ENCODE measurements at places on chromosomes 1 and 21.

- DNase-seq = no peak
Measured at GRCh38 chr1:167880580-167881021, 33.3 kb downstream of the ADCY10 start.

- no peak for DNase-seq
Measured at GRCh38 chr1:180930687-180931086, 18.0 kb downstream of the KIAA1614 start.

DNA sequence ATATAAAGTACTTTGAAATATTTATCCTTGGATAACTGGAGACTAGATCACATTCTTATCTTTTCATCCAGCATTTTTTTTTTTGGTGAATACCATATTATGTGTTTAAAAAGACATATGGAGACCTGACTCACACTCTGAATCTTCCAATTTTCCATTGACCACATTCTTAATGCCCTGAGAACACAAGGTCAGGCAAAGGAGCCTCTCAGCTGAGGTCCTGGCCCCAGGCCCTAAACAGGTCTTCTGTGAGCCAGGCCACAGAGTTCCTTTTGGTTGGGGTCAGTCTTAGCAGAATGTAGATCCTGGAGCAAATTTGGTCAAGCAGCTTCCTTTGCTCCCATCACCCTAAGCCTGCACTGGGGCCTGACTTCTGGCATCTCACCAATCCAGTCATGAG, 390.1 kb upstream of the ST6GALNAC5 start:
- no peak for DNase-seq

- DNase-seq = no peak
Measured at GRCh38 chr1:38522915-38523567, 336.5 kb downstream of the RRAGC start.

DNA sequence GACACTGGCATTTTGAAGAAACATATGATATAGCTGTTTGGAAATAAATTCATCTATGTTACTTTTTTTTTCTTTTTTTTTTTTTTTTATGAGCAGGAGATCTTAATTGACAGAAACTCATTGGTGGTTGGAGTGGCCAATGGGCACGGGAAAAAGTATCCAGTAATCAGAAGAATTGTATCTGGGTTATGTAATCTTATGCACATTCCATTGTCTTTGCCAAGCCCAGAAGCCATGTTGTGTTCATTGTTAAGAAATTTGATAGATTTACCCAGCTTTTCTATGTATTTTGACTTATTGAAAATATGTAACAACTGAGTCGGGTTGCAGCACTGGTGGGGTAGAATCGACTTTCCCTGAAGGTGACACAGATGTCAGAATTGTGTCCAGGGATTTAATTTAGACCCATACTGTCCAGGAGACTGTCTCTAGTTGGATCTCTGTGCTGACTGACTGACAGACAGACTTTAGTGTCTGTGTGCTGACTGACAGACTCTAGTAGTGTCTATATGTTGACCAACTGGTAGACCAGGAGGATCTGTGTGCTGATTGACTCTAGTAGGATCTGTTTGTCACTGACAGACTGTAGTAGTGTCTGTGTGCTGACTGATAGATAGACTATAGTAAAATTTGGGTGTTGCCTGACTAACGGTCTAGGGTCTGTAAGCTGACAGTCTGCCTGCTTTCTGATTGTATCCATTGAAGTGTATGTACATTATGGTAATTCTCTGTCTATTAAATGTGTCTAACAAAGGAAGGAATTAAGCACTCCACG, 12.3 kb upstream of the C4BPB start:
- no peak for DNase-seq

DNA sequence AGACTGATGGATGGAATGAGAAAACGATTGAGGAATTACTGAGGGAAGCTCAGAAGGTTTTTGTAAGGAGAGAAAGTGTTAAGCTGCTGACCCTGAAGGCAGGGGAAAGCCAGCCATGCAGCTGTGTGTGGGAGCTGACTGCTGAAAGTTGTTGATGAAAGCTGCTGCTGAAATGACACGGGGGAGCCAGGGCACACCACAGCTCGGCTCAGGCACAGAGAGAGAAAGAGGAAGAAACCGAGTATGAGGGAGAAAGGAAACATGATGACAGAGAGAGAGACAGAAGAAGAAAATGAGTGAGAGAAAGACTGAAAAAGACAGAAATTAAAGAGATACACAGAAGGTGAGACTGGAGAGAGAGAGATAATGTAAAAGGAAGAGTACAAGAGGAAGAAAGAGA, 115.5 kb downstream of the LRRC53 start:
- DNase-seq = no peak

GRCh38 chr21:32189688-32190483, 89.0 kb downstream of the MIS18A start:
- DNase-seq = no peak

- DNase-seq = no peak
Measured at GRCh38 chr1:78884685-78885452, 121.7 kb downstream of the ADGRL4 start.

DNA sequence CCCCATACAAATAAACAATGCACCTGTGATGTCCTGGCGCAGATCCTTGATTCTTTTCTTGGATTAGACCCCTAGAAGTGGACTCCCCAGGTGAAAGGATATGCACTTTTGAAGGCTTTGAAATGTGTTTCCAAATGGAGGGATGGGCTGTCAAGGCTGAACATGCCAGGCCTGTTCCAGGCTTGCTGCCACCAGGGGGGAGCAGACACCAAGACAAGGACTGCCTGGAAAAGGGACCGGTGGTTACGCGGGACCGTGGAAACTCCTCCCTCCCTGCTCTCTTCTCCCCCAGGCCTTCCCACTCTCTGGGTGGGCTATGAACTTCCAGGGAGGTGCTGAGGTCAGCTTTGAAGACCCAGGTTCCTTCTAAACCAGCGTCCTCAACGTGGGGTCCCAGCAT, 12.7 kb downstream of the C1QB start:
- no peak for DNase-seq

- DNase-seq = no peak
Measured at GRCh38 chr1:235403593-235403992, 36.4 kb downstream of the TBCE start.

- DNase-seq = no peak
Measured at GRCh38 chr1:26949266-26949925, 10.9 kb downstream of the KDF1 start.

- DNase-seq = no peak
Measured at GRCh38 chr1:67555461-67556296, 125.5 kb upstream of the SERBP1 start.

GRCh38 chr1:78755986-78756385, 106.4 kb downstream of the IFI44 start:
- no peak for DNase-seq

DNA sequence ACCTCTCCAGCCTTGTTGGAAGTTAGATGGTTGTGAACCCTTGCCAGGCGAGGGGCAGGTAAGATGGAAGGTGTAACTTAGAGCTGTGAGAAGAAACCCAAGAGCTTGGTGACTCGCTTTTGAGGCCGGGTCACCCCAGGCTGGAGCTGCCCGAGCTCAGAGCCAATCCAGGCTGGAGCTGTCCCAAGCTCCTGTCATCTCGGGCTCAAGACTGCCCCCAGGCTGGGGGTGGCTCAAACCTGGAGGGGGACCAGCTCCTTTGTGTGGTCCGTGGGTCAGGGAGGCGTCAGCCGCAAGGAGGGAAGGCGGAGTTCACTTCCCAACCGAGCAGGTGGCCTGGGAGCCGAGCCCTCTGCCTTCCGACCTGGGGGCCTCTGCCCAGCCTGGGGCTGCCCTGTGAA, 2.0 kb downstream of the HUNK start:
- no peak for DNase-seq

GRCh38 chr21:42002421-42002958, 7.7 kb downstream of the ZBTB21 start:
- DNase-seq = no peak

- no peak for DNase-seq
Measured at GRCh38 chr1:228319352-228320088, 87.1 kb downstream of the TRIM11 start.

GRCh38 chr1:31683997-31684396, 19.8 kb downstream of the COL16A1 start:
- DNase-seq = no peak

GRCh38 chr21:21096956-21097355, 98.7 kb downstream of the NCAM2 start:
- no peak for DNase-seq

DNA sequence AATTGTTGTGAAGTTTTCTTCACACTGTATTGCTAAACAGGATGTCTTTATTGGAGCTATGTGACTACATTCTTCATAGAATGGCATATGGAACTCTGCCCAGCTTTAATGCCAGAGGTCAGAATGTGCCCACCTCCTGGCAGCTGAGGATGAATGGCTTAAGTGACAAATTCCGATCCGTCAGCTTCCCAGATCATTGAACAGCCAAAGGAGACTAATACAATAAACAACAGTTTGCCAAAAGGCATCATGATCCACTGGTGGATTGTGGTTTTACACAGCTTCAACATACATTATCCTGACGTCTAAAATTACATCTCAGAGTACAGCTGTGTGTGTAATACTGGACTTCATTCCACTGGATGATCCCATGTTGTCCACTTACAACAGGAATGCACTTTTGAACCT, 68.7 kb upstream of the C1orf105 start:
- no peak for DNase-seq

GRCh38 chr1:15820478-15820877, 13.0 kb upstream of the UQCRHL start:
- DNase-seq = no peak

- DNase-seq = no peak
Measured at GRCh38 chr1:163565166-163565565, 243.4 kb downstream of the NUF2 start.

- no peak for DNase-seq
Measured at GRCh38 chr1:209577346-209577745, 6.2 kb upstream of the CAMK1G start.

DNA sequence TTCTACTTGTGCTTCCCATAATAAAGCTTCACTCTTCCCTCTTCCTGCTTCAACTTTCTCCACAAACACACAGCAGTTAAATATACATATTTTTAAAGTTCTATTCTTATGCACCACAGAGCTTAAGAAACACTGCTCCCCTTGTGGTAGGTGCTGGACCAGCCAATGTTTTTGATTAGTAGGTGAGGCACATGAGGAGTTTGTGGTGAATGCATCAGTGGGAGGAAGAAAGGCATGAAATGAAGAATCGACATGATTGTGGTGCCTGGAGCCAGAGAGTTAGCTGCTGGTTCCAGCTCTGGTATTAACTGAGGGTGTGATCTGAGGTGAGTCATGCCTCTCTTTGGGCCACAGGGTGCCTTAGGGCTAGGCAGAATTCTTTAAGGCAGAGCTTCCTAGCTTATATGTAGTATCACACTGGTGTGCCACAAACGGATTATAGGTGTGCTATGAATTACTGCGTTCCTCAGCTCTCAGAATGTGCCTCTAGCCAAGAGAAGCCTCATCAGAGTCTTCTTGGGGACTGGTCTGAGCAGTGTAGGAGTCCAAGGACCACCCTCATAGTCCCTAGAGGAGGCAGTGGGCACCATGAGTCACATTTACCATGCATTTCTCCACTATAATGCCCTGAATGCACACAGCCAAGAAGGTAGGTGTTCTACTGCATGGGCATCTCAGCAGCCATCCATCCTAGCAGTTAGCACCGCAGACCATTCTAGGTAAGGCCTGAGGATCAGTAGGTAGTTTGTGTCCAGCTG, 97.4 kb upstream of the SGIP1 start:
- DNase-seq = no peak

- no peak for DNase-seq
Measured at GRCh38 chr1:216666441-216666840, 56.8 kb downstream of the ESRRG start.

DNA sequence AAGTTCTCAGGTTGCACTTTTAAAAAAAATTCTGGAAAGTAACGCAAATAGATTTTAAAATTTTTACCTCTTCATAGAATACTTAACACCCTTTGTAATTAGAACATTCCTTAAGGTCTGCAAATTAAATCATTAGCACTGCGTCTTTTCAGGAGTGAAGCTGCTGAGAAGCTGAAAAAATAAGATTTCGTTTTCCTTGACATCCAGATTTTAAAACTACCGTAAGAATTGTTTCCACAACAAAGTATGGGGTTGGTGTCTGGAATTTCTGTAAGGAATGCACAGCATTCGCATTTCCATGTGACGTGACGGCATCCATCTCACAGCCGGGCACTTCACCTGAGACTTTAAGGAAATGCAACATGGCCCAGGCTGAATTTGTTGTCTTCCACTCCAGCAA, 76.3 kb upstream of the COX20 start:
- no peak for DNase-seq

DNA sequence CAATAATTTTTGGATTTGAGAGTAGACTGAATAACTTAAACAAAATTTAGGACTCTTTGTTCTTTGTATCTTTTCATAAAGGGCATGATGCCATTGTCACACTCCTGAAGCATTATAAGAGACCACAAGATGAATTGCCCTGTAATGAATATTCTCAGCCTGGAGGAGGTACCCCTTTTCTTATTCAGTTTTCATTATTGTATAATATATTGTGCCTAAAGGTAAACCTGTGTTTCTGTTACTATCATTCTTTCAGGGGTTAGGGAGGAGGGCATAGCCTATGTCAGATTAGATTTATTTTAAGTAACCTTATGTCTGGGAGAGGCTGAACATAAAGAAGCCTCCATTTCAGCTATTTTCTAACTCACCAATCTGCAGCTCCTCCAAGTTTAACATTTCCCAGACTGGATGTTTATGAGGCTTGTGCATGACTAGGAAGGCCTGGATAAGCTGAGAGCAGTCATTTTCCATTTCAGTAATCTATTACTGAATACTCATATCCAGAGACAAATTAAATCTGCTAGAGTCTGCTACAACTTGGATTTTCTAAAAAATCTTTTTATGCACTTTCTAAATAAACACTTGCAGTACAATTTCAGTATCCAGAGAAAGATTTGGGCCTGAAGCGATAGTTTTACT, 132.1 kb downstream of the TNNI3K start:
- no peak for DNase-seq

GRCh38 chr1:32992489-32993323, 28.1 kb upstream of the RNF19B start:
- DNase-seq = peak; percentile 83

GRCh38 chr1:5768014-5768413, 224.2 kb downstream of the NPHP4 start:
- no peak for DNase-seq

GRCh38 chr1:79290927-79291474, 284.5 kb upstream of the ADGRL4 start:
- DNase-seq = no peak

DNA sequence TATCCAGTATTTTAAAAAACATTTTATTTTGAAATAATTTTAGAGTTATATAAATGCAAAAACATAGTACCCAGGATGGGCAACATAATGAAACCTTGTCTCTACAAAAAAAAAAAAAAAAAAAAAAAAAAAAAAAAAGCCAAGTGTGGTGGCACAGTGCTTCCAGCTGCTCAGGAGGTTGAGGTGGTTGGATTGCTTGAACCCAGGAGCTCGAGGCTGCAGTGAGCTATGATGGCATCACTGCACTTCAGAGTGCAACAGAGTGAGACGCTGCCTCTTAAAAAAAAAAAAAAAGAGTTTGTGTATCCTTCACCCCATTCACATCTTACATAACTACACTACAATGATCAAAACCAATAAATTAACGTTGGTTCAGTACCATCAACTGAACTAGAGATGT, 115.6 kb upstream of the KIF26B start:
- no peak for DNase-seq

- DNase-seq = no peak
Measured at GRCh38 chr1:205945069-205945468, 1.8 kb upstream of the SLC26A9 start.

- DNase-seq = no peak
Measured at GRCh38 chr1:240194120-240194519, 102.4 kb downstream of the FMN2 start.
